Hematopoietic multipotent progenitor cell treated with erythropoietin and hydrocortisone succinate and interleukin-3 and kit ligand, for 17 days (in vitro differentiated cells): ENCODE measurements at places on chromosomes 12 and 14.

DNA sequence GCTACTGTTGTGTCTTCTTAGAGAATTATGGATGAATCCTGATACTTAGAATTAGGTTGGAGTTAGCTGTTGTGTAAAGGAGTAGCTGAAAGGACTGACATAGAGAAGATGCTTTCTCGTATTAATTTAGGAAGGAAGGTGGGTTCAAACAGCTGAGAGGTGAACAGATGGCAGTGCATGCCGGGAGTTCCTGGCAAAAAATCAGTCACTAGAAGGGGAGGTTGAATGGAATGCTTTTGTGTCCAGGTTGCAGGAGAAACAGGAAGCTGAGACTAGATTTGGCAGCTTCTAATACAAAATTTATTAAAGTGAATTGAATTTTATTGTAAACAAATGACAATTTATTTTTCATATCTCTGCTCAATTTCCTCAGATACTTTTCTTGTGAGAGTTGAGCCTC is 70.8 kb downstream of the BTG1 start:
- no peak for DNase-seq

DNA sequence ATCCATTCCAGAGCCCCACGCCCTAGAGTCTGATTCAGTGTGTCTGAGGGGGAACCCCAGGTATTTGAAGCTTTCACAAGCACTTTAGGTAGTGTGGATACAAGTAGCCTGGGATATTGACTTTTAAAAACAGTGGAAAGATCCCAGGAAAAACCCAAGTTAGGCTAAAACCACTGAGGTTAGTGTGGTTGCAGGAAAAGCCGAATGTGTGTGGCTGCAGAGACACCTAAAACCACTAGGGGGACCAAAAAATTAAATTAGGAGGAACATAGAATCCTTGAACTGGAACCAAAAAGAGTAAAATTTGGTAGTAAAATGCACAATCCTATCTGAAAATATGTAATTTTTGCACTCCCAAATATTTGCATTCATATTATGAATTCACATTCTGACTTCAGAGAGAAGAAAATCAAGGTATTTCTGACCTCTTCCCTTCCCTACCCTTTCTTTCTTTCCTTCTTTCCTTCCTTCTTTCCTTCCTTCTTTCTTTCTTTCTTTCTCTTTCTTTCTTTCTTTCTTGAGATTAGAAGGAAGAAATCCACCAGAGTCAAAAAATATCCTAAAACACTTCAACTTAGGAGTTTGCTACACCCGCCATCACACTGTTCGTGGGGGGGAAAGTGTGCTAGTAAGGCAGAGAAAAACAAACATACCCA is 37.8 kb downstream of the SLCO1A2 start:
- no peak for DNase-seq

DNA sequence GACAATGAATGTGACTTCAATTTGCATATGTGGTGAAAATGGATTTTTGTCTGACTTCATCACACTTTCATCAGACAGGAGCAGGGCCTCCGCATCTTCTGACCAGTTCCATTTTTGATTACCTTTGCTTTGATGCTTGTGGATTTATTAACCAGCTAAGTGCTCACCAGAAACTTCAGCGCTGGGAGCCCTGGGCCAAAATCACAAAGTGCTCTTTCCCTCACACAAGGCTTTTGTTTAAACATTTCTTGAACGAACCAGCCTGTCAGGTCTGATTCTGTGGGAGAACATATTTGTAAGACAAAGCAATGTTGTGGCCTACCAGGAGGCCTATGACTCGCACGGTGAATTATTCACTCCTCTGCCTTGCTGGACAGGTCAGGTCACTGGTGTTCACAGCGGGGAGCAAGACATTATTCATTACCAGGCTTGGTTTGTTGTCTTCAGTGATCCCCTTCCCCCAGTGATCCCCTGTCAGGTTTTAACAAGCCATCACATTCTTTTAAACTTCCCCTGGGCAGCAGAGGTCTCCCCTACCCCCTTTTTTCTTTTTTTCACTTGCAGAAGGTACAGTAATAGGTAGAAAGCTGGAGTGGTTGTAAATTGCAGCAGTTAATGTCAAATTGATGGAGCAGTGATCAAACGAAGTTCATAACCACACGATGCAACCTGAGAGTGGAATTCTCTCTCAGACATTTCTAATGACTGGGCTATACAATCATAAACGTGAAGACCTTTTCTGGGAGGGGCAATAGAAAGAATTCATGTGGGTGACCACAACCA is 167.5 kb upstream of the PRICKLE1 start:
- no peak for DNase-seq

DNA sequence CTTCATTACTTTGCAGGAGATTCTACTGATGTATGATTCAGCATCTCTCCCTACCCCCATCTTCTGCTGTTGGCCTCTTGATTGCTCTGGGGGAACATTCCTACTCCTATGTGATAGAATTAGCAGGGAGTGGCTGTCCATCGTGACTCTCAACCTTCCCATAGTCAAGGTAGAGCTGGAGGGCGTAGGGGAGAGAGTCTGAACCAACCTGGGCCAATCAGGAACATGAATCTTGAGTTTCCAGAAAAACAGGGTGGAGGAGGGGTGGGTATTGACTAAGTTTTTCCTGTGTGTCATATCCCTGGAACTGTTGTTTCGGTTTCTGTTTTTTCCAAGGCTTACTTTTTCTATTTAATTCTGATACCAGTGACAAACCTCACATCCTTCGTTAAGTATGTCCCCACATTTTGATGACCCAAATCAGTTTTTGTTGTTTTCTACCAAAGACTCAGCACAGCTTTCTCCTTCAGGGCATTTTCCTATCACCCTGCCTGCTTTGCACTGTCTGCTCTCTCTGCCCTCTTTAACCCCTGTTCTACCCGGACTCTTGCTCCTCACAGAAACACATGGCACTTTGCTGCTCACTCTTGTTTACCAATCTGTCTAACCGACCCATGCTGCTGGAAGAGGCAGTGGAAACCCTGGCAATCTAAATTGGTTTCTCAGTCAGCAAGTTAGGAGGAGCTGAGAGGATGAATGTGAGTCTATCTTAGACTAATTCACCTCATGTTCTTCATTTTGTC is 1428.3 kb downstream of the AACS start:
- DNase-seq = no peak

- DNase-seq = no peak
These were observed 31.2 kb downstream of the TMEM132C start for GRCh38 chr12:128298091-128298748.

GRCh38 chr14:36981832-36982529 is 190.4 kb downstream of the SLC25A21 start:
- no peak for DNase-seq

DNA sequence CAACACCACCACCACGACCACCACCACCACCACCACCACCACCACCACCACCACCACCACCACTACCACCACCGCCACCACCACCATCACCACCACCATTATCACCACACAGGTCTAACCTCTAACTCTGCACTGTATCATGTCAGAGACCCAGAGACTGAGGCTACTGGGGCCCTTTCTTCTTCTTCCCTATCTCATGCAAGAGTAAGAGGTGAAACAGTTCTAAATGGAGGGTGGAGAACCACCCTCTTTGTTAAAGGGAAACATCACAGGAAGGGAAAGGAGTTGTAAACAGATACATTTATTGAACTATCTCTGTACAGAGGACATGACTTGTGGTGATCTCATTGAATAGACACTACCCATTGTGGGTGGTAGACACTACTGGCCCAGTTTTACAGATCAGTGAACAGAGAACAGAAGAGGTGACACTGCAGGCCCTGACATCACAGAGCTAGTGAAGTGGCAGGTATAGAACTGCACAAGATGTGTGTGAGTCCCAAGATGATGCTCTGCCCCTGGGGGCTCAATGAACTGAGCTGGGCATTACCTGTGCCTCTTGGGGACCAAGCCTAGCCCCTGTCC is 91.6 kb downstream of the FOXN3 start:
- no peak for DNase-seq

DNA sequence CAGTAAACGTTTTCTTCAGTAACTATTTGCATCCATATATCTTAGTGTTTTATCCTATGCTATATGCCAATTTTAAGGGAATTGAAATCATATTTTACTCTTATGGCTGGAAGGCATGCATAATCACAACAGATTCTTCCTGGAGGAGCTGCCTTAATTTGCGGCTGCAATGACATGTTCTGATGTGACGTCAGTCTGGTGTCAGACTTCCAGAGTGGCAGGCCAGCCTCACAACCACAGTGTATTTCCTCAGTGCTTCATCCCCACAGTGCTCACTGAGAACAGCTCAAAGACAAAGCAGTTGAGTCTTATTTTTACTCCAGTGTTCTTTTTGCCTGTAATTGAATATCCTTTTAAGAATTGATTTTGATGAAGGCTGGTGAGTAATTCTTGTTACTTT is 107.1 kb downstream of the PLEKHA5 start:
- DNase-seq = no peak

DNA sequence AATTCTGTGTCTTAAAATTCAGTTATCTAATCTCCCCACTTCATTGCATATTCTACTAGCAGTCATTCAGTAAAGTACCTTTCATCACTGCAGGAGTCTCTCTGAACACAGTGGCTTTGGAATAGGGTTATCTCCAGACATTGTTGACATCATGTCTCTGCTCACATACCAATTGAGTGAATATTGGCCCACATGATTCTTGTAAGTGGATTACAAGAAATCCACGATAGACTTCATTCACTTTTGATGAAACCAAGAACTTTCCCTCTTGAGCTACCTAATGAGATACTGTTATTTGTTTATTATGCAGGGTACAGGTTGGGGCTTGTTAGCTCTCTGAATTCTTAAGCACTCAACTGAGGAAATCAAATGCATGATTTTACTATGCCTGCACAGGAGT is 284.9 kb downstream of the RAD51B start:
- DNase-seq = no peak

- DNase-seq = no peak
These were observed 111.4 kb upstream of the SFSWAP start for GRCh38 chr12:131599190-131600159.

DNA sequence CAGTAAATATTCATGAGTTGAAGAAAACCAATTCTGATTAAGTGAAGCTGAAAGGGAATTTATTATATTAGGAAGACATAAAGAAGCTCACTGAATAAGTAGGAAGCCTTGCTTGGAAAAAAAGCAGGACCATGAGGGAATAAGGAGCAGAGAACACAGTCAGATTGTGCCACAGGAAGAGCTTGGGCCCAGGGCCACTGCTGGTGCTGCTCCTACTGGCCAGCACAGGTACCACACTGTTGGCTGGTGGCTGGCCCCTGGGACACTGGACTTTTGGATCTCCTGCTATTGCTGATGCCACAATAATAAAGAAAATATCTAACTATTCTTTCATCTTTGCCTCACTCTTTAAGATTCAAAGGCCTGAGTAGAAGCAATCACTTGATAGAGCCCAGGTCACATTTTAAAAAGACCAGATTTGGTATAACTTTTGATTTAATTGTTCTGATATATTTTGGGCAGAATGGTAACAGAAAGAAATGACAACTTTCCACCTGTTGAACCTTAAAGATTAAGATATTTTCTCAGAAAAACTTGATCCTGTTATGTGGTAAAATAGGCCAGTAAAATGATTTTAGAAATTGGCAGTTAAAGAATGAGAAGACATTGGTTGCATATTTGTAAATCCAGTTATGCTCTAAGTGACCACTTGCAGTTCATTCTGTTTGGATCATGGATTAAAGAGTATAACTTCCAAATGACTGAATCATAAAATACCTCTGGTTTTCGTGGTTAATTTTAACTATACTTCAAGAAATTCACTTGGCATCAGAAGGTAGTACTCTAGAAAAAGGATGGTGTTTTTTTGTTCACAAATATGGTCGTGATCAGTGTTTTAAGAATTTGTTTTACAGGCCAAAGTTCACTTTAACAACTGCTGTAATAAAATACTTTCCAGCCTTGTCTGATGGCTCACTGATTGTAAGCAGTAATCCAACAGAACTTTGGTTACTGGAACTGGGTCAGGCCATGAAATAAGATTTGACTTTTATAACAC is 68.3 kb downstream of the DERA start:
- DNase-seq = no peak

GRCh38 chr12:29269706-29270408 is 111.1 kb downstream of the ERGIC2 start:
- no peak for DNase-seq

GRCh38 chr12:4118017-4118510 is 155.5 kb upstream of the CCND2 start:
- no peak for DNase-seq

- DNase-seq = no peak
These were observed 7.5 kb downstream of the CCDC88C start for GRCh38 chr14:91409928-91410718.

DNA sequence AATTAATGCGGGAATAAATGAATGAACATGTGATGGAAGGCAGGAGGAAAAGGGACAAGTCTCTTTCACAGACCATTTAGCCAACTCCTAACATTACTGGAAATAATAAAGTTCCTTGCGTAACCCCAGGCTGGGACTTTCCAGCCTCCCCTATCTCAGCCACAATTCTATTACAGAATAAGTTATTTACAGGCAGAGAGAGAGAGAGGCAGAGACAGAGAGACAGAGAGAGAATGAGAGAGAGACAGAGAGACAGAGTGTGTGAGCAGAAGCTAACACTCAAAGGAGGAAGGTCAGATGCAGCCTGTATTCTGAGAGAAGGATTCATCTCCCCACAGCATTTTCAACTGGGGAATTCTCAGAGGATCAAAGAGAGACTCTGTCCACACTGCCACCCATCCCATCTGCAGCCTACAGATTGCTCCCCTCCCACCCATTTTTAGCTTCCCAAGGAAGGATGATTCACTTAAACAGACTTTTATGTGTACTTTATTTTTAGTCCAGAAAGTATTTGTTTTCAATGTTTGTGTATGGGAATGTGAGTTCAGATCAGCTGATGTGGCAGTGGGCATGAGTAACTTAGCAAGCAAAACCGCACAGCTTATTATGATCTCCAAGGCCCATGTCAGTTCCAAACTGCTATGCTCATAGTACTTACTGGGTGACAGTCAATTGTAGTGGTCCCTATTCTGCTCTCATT is 165.7 kb downstream of the CAND1 start:
- no peak for DNase-seq

DNA sequence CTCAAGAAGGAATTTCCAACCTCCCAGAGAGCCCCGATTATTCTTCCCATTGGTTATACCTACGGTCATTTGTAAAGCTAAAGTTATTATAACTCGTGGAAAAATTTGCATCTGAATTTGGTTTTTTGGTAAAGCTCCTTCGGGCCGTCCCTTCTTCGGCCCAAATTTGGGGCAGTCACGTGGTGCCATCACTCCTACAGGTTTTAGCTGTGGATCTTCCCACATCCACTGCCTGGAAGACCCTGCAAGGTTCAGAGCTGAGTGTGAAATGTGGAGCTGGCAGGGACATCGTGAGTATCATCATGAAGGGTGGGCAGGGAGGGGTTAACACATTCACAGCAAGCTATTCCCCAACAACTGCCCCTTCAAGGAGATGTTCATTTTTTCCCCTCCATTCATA is 105.7 kb downstream of the NT5DC3 start:
- DNase-seq = no peak

- no peak for DNase-seq
These were observed 53.6 kb downstream of the ARL6IP4 start for GRCh38 chr12:123034022-123034541.

- DNase-seq = no peak
These were observed 417 bp downstream of the GLS2 start for GRCh38 chr12:56487448-56488040.
